H7 (cell line): ENCODE measurements at places on chromosomes 6 and 20. TPM values are rescaled to one million over a fixed set of nuclear protein-coding genes. Genes with fewer than 3 reads are reported as not detected.

The OR2H1 gene
- total RNA-seq = not detected in 2 replicates

- DNase-seq = no peak
Observed at GRCh38 chr6:68572975-68573374, 62.1 kb upstream of the ADGRB3 start.

- no peak for DNase-seq
Observed at GRCh38 chr20:37421988-37422387, 76.0 kb downstream of the SRC start.

The PCED1A gene
- total RNA-seq = 21.8 and 23.6 TPM in 2 replicates

DNA sequence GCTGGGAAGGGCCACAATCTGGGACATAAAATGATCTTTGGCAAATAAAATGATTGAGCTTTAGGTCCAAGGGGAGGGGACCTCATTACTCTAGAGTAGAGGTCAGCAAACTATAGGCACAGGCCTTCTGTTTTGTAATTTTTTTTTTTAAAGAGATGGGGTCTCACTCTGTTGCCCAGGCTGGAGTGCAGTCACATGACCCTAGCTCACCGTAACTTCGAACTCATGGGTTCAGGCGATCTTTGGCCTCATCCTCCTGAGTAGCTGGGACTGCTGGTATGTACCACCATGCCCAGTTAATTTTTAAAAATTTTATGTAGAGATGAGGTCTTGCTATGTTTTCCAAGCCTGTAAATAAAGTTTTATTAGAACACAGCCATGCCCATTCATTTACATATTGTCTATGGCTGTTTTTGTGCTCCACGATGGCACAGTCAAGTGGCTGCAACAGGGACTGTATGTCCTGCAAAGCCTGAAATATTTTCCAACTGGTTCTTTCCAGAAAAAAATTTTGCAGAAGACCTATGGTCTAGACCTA, 82.1 kb downstream of the ELOVL5 start:
- no peak for DNase-seq

The DNAJC5 gene
- 29.2 and 30.8 TPM in 2 replicates for total RNA-seq

The ENTPD6 gene
- 45.4 and 51.2 TPM in 2 replicates for total RNA-seq

The VPS16 gene
- total RNA-seq = 25.3 and 27.5 TPM in 2 replicates

DNA sequence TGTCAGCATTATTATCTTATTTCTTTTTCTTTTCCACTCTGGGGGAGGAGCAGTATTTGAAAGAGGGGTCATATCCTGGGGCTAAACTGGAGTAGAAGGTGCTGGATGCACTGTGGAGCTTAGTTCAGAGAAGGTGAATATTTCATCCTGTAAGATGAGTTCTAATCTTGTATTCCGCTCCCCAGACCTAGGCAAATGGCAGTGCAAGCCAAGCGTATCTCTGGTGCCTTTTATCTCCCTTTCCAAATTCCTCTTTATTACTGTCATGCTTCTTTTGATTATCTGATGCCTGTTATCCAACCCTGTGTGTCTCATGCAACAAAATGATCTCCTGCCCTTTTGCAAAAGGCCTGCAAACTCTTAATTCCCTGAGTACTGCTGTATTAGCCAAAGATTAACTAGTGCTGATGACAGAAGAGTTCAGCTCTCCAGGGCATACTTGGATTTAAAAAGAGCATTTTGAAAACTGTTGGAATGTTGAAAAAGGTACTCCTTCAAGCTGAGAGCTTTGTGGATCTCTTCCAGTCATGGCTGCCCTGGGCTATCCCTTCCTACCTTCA, 138.0 kb downstream of the CARMIL1 start:
- DNase-seq = no peak
